ENCODE measurements at places on chromosomes 6 and 20.

- H3K4me3 ChIP-seq: no peak overlapping the region
- H3K36me3 ChIP-seq: no peaks in the 10 kb centered on the region
- no peak overlapping the region for H3K27ac ChIP-seq
- no peaks in the 10 kb centered on the region for H3K4me1 ChIP-seq
- H3K27me3 ChIP-seq: no peaks in the 10 kb centered on the region
- no peak for DNase-seq
Measured at GRCh38 chr6:14349507-14349906, 231.9 kb downstream of the CD83 start.

DNA sequence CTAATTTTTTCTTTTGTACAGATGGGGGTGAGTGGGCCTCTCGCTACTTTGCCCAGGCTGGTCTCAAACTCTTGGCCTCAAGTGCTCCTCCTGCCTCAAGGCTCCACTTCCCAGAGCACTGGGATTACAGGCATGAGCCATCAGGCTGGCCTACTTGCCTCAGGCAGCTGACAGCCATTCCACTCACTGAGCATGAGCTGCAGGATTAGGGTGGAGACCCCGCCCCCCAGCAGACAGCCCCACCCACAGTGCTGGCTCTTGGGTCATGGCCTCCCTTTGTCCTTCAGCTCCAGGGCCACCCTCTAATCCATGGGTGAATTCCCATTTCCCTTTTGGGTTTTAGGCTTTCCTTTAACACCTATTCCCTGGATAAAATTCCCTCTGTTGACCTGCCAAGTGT lies 82.1 kb downstream of the BFSP1 start:
- no peak overlapping the region for H3K4me3 ChIP-seq
- peaks cover 23% of the 10 kb centered on the region for H3K27me3 ChIP-seq
- no peak for DNase-seq
- no peaks in the 10 kb centered on the region for H3K36me3 ChIP-seq
- no peaks in the 10 kb centered on the region for H3K4me1 ChIP-seq

GRCh38 chr6:143270026-143270425 lies 180.5 kb downstream of the ADAT2 start:
- no peak for DNase-seq
- H3K4me1 ChIP-seq: no peaks in the 10 kb centered on the region
- H3K27ac ChIP-seq: no peak overlapping the region
- no peak overlapping the region for H3K4me3 ChIP-seq
- H3K27me3 ChIP-seq: no peaks in the 10 kb centered on the region

GRCh38 chr6:144659202-144660182 lies 374.4 kb downstream of the UTRN start:
- H3K4me3 ChIP-seq: peak overlapping the region; percentile 52
- H3K27me3 ChIP-seq: no peaks in the 10 kb centered on the region
- H3K4me1 ChIP-seq: peaks cover 64% of the 10 kb centered on the region
- DNase-seq: peak; percentile 19

- peak overlapping the region; percentile 77 for H3K27ac ChIP-seq
- peaks cover 78% of the 10 kb centered on the region for H3K27me3 ChIP-seq
- H3K4me1 ChIP-seq: no peaks in the 10 kb centered on the region
- peaks cover 3% of the 10 kb centered on the region for H3K36me3 ChIP-seq
- DNase-seq: peak; percentile 63
- H3K4me3 ChIP-seq: peak overlapping the region; percentile 45
Measured at GRCh38 chr6:27582928-27583725, 110.2 kb upstream of the ZNF184 start.

DNA sequence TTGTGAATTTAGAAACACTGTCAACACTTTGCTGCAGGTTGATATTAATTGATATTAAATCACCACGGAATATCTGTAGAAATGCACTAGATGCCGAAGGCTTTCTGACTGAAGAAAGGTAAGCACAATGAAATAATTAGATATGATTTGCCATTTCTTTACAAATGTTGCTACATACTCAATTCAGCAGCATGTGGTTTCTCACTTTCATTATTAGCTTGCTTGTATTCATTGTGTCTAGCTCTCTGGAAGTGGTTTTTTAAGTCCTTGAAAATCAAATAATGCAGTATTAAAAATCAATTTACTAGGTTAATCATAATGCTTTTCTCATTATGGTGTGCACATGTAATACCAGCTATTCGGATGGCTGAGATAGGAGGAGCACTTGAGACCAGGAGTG lies 231.3 kb upstream of the MARCKS start:
- H3K36me3 ChIP-seq: no peaks in the 10 kb centered on the region
- H3K27me3 ChIP-seq: peaks cover 3% of the 10 kb centered on the region
- no peak overlapping the region for H3K4me3 ChIP-seq
- H3K27ac ChIP-seq: no peak overlapping the region
- H3K4me1 ChIP-seq: peaks cover 30% of the 10 kb centered on the region

- H3K4me3 ChIP-seq: no peak overlapping the region
- peaks cover 42% of the 10 kb centered on the region for H3K4me1 ChIP-seq
- DNase-seq: no peak
- H3K27ac ChIP-seq: peak overlapping the region; percentile 16
- H3K36me3 ChIP-seq: no peaks in the 10 kb centered on the region
Measured at GRCh38 chr6:25179051-25179778, 100.0 kb upstream of the CARMIL1 start.

- H3K4me1 ChIP-seq: no peaks in the 10 kb centered on the region
- no peak for DNase-seq
- no peak overlapping the region for H3K4me3 ChIP-seq
Measured at GRCh38 chr6:35237476-35237875, 22.1 kb upstream of the ZNF76 start.

DNA sequence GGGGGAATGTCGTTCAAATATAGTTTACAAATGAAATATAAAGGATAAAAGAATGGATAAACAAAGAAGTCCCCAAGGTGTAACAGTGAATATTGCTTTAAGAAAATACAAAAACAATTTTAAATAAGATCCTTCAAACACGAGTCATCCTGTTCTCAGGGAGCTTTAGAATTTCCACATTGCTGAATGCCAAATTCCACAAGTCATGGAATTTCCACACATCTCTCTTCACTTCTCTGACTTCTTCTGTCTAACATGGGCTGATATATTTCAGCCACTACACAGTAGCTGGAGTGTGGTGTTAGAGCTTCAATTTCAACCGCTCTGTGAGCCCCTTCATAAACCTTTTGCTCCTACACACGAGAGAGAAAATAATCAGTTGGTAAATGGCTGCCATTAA lies 28.0 kb downstream of the IL22RA2 start:
- no peaks in the 10 kb centered on the region for H3K36me3 ChIP-seq
- no peak overlapping the region for H3K27ac ChIP-seq
- H3K4me3 ChIP-seq: no peak overlapping the region
- H3K4me1 ChIP-seq: no peaks in the 10 kb centered on the region
- H3K27me3 ChIP-seq: no peaks in the 10 kb centered on the region

GRCh38 chr6:159169193-159169555 lies at the start of gene FNDC1:
Gene FNDC1 (plus strand): TSS chr6:159169400. CDS start chr6:159169597, 197 bp downstream.
- H3K27ac ChIP-seq: no peak within 1 kb of the TSS
- H3K4me1 ChIP-seq: peaks cover 15% of the 10 kb centered on the region
- peaks cover 73% of the 10 kb centered on the region for H3K27me3 ChIP-seq
- H3K4me3 ChIP-seq: peak within 1 kb of the TSS; percentile 61
- no peaks in the 10 kb centered on the region for H3K36me3 ChIP-seq

DNA sequence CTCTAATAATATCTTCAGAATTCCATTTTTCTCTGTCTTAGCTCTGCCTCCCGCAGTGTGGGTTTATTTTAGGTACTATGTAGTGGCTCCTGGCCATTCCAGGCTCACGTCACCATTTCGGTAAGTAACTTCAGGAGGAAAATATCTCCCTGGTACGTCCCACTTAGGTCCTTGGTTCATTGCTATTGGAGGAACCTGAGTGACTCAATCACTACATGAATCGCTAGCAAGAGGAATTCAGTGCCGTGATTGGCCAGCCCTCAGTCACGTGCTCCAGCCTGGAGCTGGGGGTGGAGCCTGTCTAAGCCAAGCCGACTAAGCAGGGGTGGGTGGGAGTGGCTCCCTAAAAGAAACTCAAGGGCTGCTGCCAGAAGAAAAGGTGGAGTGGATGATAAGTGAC lies 67.3 kb upstream of the E2F3 start:
- peaks cover 18% of the 10 kb centered on the region for H3K4me1 ChIP-seq
- H3K27me3 ChIP-seq: no peaks in the 10 kb centered on the region
- H3K36me3 ChIP-seq: no peaks in the 10 kb centered on the region
- no peak overlapping the region for H3K27ac ChIP-seq
- DNase-seq: peak; percentile 14
- H3K4me3 ChIP-seq: no peak overlapping the region

DNA sequence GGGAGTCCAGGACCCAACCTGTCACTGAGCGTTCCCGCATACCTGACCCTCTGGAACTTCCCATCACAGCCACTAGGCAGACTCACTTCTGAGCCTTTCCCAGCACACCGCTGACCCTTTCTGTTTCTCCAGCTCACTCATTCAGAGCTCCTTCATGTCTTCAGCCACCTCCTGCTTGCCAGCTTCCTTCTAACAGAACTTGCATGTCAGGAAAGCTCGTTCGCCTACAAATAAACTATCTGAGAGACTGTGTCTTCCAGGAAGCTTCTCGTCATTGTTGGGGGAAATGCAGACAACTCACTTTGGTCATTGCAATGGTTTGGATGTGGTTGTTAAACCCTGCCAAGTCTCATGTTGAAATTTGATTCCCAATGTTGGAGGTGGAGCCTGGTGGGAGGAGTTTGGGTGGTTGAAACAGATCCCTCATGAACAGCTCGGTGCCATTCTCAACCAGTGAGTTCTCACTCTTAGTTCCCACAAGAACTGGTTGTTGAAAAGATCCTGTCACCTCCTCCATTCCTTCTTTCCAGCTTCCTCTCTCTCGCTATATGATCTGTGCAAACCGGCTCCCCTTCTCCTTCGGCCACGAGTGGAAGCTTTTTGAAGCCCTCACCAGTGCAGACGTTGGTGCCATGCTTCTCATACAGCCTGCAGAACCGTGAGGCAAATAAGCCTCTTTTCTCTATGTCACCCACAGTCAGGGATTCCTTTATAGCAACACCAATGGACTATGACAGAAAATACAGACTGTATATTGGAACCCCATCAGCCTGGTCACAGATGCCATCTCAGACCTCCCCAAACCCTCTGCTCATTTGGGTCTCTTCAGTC lies 1.4 kb upstream of the MUC21 start:
- H3K4me3 ChIP-seq: no peak overlapping the region
- no peak overlapping the region for H3K27ac ChIP-seq
- no peaks in the 10 kb centered on the region for H3K36me3 ChIP-seq
- no peak for DNase-seq
- H3K27me3 ChIP-seq: peaks cover 30% of the 10 kb centered on the region

GRCh38 chr20:2701671-2702081 lies 9.1 kb downstream of the EBF4 start:
- H3K4me3 ChIP-seq: no peak overlapping the region
- H3K36me3 ChIP-seq: no peaks in the 10 kb centered on the region
- H3K4me1 ChIP-seq: peaks cover 4% of the 10 kb centered on the region
- DNase-seq: no peak

DNA sequence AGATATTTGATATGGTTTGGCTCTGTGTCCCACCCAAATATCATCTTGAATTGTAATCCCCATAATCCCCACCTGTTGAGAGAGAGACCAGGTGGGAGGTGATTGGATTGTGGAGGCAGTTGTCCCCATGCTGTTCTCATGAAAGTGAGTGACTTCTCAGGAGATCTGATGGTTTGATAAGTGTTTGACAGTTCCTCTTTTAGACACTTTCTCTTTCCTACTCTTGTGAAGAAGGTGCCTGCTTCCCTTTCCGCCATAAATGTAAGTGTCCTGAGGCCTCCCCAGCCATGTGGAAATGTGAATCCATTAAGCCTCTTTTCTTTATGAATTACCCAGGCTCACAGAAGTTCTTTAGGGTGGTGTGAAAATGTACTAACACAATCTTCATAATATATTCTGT lies 1404.0 kb upstream of the ADGRB3 start:
- no peaks in the 10 kb centered on the region for H3K27me3 ChIP-seq
- H3K4me3 ChIP-seq: no peak overlapping the region
- H3K27ac ChIP-seq: no peak overlapping the region
- no peaks in the 10 kb centered on the region for H3K36me3 ChIP-seq

DNA sequence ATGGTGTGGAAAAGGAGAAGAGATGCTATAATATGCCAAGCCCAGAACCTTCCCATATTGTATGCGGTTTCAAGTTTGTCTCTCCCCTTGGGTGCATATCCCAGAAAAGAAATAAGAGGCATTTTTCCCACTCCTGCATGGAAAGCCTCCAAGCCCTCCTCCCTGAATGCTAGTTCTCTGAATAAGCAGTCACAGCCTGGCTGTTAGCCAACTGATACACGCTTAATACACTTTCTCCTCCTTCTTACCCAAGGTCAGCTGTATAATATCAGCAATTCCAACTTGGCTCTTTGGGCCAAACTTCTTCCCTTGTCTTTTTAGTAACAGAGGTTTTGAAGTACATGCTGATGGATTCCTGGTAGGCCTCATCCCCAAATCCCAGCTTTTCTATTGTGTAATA lies 440.1 kb downstream of the EPHA7 start:
- H3K4me3 ChIP-seq: no peak overlapping the region
- DNase-seq: no peak
- no peaks in the 10 kb centered on the region for H3K4me1 ChIP-seq
- no peak overlapping the region for H3K27ac ChIP-seq

- H3K36me3 ChIP-seq: no peaks in the 10 kb centered on the region
- no peak for DNase-seq
- H3K27me3 ChIP-seq: no peaks in the 10 kb centered on the region
Measured at GRCh38 chr6:54586251-54586650, 260.3 kb upstream of the FAM83B start.

GRCh38 chr6:107511511-107511993 lies 21.6 kb downstream of the SOBP start:
- peaks cover 2% of the 10 kb centered on the region for H3K36me3 ChIP-seq
- no peak for DNase-seq
- peaks cover 8% of the 10 kb centered on the region for H3K27me3 ChIP-seq
- no peak overlapping the region for H3K27ac ChIP-seq
- H3K4me1 ChIP-seq: no peaks in the 10 kb centered on the region

- H3K4me1 ChIP-seq: no peaks in the 10 kb centered on the region
- H3K36me3 ChIP-seq: no peaks in the 10 kb centered on the region
- no peak for DNase-seq
- no peaks in the 10 kb centered on the region for H3K27me3 ChIP-seq
- H3K27ac ChIP-seq: no peak overlapping the region
- no peak overlapping the region for H3K4me3 ChIP-seq
Measured at GRCh38 chr6:53107091-53107490, 41.5 kb downstream of the GCM1 start.

GRCh38 chr6:108492131-108492766 lies 68.5 kb upstream of the FOXO3 start:
- no peaks in the 10 kb centered on the region for H3K27me3 ChIP-seq
- no peaks in the 10 kb centered on the region for H3K4me1 ChIP-seq
- no peak overlapping the region for H3K4me3 ChIP-seq
- DNase-seq: no peak

GRCh38 chr20:59671661-59672471 lies 67.5 kb downstream of the PHACTR3 start:
- no peaks in the 10 kb centered on the region for H3K4me1 ChIP-seq
- H3K36me3 ChIP-seq: no peaks in the 10 kb centered on the region
- no peak overlapping the region for H3K4me3 ChIP-seq
- no peak for DNase-seq
- H3K27me3 ChIP-seq: peaks cover 2% of the 10 kb centered on the region

- H3K27ac ChIP-seq: peak overlapping the region; percentile 40
- peak; percentile 72 for DNase-seq
- H3K4me1 ChIP-seq: peaks cover 30% of the 10 kb centered on the region
- peaks cover 26% of the 10 kb centered on the region for H3K27me3 ChIP-seq
Measured at GRCh38 chr6:26594730-26595632, 1.8 kb upstream of the ABT1 start.
